ENCODE measurements at places on chromosomes 1 and 21.

GRCh38 chr1:73491621-73492020, 706.4 kb downstream of the LRRIQ3 start:
- DNase-seq: no peak

GRCh38 chr1:37657620-37658412, 23.1 kb upstream of the RSPO1 start:
- no peak for DNase-seq

DNA sequence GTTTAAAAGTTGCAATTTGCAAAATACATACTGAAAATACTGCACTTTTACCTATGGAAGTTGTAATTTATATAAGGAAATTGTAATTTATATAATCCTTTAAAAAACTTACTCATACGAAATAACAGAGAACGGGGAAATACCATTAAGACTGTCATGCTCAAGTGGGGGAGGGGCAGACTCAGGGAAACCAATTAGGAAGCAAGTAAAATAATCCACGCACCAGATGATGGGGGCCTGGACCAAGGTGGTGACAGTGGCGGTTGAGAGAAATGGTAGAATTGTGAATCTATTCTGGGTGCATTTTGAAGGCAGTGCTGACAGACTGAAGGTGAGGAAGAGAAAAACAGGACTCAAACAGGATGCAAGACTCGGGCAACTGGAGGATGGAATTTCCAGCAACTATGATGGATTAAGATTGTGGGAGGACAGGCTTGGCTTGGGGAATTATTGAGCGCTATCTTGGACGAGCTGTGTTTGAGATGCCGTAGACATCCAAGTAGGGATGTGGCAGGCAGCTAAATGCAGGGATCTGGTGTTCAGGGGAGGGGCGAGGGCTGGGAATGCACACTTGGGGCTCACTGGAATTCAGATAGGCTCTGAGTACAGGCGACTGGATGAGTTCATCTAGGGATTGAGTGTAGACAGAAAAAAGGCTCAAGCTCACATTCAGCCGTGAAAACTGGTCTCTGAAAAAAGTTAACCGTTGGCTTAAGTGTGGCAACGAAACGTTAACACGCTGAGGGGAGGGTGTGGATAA, 977 bp downstream of the LCA5L start:
- no peak for DNase-seq

- no peak for DNase-seq
Measured at GRCh38 chr1:227397354-227397978, 79.2 kb upstream of the CDC42BPA start.

- no peak for DNase-seq
Measured at GRCh38 chr1:215543191-215543606, 23.9 kb upstream of the KCTD3 start.

DNA sequence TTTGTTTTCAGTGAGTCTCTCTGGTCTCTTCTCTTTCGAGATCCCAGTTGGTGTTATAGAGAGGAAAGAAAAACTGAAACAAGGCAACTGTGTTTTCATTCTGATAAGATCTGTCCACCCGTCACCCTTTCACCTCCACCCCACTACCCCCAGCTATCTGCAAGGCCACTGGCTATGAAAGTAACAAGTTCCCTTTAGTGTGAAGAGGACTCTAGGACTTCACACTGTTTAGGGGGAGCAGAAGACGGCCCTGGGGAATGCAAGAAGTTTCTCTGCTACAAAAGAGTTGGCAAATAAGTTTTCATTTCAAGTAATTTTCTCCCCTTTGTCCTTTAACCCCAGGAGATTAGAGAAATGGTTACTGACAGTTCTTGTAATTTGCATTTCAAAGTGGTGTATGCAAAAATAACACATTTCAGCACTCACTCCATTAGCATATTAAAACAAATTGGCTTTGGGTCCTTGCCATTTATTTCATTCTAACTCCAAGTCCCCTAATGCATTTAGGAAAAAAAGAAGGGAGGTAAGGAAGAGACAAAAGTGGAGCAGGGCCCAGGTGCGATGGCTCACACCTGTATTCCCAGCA, 79.6 kb upstream of the PPM1J start:
- DNase-seq: no peak

GRCh38 chr1:31881688-31882000, 56.5 kb downstream of the PTP4A2 start:
- no peak for DNase-seq

DNA sequence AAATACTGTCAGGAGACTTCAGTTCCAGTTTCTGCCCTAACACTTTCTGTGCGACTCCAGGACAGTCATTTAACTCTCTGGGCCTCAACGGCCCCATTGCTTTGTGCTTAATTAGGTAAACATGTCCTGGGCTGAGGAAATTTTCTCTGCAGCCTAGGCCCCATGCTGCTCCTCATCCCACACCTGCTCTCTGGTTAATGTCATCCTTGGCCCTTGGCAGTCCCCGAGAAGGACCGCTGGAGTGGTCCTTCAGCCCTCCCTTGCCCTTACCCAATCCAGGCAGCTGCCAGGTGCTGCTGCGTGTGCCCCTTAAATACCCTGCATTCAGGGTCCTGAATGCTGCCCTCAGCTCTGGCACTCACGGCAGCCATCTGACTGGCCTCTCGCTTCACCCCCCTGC, 18.7 kb downstream of the UBL4B start:
- DNase-seq: no peak

GRCh38 chr1:90000934-90001676, 6.2 kb downstream of the ZNF326 start:
- no peak for DNase-seq

DNA sequence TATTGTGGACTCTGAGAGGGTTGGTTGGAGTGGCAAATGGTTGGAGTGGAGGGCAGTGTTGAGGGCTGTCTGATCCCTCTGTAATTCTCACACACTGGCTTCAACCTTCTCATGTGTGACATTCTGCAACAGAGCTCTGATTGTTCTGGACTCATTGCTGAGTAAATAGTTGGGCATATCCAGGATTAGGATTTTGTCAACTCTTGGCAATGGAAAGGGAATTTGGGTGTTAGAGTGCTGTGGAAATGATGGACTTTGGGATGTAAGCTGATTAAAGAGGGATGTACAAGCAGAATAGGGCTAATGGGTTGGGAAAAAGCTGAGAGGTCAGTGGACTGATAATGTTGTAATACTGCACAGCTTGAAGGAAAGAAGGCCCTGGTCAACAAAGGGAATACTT, 16.5 kb downstream of the TLCD4 start:
- DNase-seq: no peak

- no peak for DNase-seq
Measured at GRCh38 chr1:165914136-165914798, 86.9 kb downstream of the UCK2 start.

DNA sequence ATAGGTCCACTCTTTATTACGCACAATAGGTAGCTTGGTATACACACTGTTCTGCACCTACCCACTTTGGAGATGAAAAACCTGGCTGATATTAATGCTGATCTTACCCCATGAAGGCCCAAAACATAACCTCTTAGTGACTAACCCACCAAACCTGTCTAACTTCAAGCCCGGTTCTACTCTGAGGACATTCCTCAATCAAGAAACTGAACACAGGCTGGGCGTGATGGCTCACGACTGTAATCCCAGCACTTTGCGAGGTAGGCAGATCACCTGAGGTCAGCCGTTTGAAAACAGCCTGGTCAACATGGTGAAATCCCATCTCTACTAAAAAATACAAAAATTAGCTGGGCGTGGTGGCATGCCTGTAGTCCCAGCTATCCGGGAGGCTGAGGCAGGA, 50.5 kb downstream of the EYA3 start:
- DNase-seq: no peak

DNA sequence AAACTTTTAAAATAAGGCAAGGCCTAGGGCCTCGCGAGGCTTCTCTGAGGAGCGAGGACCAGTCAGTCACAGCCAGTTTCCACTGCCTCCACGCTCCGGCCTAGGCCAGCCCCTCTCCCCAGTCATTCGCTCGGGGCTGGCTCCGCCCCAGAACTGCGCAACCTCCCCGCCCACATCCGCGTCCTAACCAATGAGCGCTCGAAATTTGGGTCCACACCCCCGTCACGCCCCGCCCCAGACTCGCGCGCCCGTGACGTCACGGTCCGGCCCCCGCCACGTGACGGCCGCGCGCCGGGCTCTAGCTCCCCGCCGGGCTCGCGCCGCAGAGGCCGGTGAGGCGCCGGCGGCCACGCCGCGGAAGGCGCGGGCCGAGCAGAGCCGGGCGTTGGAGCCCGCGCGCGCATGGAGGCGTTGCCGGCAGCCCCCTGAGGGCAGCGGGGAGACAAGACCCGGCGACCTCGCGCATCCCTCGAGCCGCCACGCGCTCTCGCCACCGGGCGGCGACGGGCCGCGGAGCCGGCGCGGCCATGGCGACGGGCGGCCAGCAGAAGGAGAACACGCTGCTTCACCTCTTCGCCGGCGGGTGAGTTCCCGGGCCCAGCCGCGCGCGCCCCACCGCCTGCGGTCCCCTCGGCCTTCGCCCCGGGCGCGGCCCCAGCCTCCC, at the start of gene SLC25A33:
Gene SLC25A33 (plus strand): TSS at position 301 of the 664 bp plus-strand sequence. CDS start 227 bp downstream, at position 528.
- peak; percentile 98 for DNase-seq

DNA sequence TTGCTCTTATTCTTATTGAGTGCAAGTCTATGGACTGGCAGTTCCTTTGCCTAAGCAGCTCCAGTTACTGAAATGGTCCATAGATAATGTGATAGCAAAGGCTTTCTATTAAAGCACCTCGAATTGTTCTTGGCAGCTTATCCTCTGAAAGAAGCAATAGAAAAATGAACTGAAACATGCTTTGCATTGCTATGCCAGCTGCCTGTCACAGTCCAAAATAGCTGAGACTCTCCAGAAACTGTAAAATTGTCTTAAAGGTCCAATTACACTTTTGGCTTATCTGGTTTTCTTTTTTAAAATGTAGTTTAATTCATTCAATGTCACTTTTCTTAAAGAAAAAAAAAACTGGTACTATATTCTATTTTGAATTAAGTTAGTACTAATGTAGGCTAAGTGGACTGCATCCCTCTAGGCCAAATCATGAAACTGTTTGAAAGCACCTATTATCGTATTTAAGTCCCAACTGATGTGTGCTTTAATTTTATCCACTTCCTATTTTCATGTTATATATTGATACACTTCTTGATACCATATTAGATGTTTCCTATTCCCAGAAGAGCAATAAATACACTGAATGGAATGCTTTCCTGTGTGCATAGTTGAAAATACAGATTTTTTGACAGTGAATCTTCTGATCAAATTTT, 208.0 kb upstream of the DEPDC1 start:
- DNase-seq: no peak

DNA sequence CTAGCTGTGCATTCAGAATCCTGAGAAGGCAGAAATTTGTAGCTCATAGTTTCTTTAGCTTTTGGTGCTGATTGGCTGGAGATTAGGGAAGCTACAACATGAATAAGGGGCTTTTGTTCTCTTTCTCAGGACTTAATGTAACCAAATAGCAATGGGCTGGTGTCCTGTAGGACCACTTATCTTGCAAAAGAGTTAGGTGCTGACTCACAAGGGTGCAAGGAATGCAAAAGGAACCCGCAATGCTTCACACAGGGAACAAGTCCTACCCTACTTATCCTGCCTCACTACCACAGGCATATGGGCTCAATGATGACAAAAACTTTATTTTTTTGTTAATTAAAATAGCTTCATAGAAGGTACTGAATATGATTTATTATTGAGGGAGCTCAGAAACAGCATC, 541.5 kb downstream of the AMY1C start:
- no peak for DNase-seq

GRCh38 chr1:17919525-17920439, 164.6 kb downstream of the ACTL8 start:
- no peak for DNase-seq

- peak; percentile 38 for DNase-seq
Measured at GRCh38 chr1:13700521-13701270, 708 bp downstream of the PRDM2 start.

DNA sequence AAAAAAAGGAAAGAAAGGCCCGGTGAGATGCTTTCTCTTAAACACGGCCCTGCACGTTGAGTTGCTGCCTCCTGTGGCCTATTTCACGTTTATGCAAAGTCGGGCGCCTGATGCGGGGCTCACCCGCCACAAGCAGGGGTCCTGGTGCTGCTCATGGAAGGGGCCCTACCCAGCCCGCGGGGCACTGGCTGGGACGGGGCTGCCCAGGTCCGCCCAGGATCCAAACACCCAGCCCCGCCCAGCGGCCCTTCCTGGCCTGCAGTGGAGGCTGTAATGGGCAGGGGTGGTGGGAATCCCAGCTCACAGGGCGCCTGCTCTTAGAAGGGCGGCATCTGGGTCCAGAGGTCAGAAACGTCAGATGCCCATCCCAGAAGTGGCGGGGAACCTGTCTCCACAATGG, 1.6 kb downstream of the COL6A2 start:
- no peak for DNase-seq

- no peak for DNase-seq
Measured at GRCh38 chr1:113714606-113715269, 44.5 kb downstream of the PHTF1 start.

- DNase-seq: no peak
Measured at GRCh38 chr1:171769171-171769570, 12.3 kb upstream of the METTL13 start.

GRCh38 chr1:42978317-42979035, 19.8 kb upstream of the SLC2A1 start:
- DNase-seq: no peak

GRCh38 chr1:194004146-194004545, 817.7 kb upstream of the B3GALT2 start:
- no peak for DNase-seq

GRCh38 chr1:161071886-161072371, 2.2 kb upstream of the ARHGAP30 start:
- no peak for DNase-seq

DNA sequence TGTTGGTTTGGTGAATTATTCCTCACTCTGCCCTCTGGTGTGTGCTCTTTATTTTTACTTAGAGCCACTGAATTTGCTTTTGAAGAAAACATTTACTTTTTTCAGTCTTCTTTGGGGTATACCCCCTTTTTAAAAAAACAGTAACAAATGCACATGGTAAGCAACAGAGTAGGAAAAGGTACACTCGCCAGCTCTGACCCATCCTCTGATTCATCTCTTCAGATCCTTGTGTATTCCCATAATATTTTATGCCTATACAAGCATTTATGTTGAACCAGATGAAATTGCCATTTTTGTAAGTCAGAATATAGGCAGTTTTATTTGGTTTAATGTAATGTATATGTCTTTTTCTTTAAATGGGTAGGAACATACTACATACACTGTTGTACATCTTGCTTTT, 28.3 kb downstream of the TTC3 start:
- no peak for DNase-seq

- no peak for DNase-seq
Measured at GRCh38 chr1:153567621-153568366, 2.1 kb upstream of the S100A2 start.

GRCh38 chr1:187763465-187763864, 934.7 kb downstream of the PLA2G4A start:
- no peak for DNase-seq

DNA sequence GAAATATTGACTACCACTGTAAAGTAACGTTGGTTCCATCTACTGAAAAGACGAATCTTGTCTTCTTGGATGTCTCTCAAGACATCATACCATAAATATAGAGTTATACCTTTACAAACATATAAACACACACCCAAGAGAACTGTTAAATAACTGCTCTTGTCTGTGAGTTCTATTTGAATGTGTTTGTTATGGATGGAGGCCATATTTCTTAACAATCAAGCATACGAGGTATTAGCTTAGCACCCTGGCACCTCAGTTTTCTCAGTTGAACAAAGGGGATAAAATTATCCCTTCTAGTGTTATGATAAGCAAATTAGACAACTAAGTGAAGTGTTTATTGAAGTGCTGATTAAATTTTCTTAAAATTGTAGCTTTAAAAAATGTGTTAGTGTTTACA, 336.6 kb upstream of the ZRANB2 start:
- DNase-seq: no peak

All from stimulated activated CD4-positive, alpha-beta T cell treated with anti-CD3 and anti-CD28 coated beads, Interleukin-15, amount 100 ng/mL, for 1 hour (primary cell).